CD4-positive, alpha-beta T cell treated with Interleukin-4 for 1 hour (primary cell): ENCODE measurements at places on chromosomes 12 and 14.
A peak's percentile ranks its signal among the peaks of the same experiment; 100 is the strongest.

DNA sequence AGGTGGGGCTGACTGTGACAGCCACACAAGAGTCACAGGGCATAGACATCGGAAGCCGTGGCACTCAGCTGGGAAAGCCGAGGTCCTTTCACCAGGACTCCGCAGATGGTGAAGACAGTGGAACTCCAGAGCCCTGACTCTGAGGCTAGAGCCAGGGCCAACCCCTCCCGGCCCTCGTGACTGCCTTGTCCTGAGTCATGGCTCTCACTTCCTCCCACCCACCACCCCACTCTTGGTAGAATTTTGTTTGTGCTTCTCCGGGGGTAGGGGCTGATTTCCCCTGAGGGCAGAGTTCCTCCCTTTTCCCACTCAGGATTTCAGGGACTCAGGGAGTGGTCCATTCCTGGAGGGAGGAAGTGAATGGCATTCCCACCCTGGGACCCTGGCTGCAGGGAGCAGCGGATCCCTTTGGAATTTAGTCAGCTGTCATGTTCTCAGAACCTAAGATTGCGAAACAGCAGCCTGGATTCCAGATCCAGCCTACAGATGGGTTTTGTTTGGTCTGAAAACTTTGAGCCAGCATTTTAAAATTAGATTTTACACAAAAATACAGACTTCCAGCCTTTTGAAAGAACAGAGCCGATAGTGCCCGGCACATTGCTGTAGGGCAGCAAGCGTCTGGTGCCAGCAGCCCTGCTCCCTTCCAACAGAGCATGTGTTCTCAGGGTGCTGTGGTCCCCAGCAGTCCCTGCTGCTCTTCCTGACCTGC, 50.7 kb downstream of the TPCN1 start:
- DNase-seq, result no peak

DNA sequence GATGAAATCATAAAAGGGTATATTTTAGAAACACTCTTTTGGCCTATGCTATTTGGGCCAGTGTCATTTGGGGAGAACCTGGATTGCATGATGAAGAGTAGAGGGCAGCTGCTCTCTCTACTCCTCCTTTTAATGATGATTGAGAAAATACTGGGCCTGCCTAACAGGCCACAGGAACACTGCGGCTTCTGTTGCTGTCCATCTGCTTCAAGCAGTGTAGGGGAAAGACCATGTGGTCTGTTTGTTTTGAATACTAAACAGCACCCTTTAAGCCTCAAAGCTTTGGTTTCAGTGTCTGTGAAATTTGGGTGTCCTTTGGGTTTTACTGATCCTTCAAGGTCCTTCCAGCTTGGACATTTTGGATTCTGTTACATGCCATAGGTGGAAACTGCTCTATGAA, 78.0 kb downstream of the TTC6 start:
- DNase-seq, result no peak

DNA sequence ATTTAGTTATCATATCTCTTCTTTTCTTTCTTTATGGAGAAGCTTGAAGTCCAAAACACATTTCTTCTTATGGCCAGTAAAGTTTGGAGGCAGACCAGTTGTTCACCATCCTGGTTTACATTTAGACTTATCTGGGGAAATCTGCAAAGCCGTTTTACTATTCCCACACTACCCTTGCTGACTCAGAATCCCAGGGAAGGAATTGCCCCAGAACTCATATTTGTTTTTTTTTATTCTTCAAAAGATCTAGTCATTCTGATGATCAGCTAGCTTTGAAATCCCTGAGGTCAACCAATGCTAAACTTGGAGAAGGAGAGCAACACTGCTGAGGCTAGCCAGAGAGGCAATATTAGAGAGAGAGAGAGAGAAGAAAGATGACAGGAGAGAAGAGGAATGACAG, 12.3 kb upstream of the LMO3 start:
- no peak for DNase-seq

DNA sequence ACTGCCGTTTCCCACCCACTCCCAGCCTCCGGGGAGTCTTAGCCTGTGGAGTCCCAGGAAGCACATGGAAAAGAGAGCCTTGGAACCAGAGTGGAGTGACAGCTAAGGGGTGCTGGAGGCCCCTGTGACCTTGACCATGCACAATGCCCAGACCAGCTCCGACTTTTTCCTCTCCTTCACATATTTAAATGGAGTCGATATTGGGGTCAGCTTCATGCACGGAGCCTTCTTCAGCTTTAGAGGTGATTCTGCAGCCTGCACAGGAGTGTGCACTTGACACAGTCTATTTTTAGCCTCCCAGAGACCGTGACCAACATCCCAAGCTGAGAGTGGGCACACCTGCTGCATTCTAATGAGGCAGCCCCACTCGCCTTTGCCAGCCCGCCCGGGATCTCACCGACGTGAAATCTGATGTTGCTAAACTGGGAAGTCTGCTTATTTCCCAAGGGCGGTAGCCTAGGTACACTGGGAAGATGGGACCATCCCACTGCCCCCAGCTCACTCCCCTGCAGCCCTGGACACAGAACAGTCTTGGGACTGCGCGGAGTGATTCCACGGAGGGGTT, 47.5 kb downstream of the PRMT8 start:
- DNase-seq, result no peak

GRCh38 chr12:122473543-122474323, 27.0 kb downstream of the ZCCHC8 start:
- DNase-seq, result no peak

GRCh38 chr14:31937730-31938346, 139.3 kb upstream of the ARHGAP5 start:
- DNase-seq, result peak; percentile 38

DNA sequence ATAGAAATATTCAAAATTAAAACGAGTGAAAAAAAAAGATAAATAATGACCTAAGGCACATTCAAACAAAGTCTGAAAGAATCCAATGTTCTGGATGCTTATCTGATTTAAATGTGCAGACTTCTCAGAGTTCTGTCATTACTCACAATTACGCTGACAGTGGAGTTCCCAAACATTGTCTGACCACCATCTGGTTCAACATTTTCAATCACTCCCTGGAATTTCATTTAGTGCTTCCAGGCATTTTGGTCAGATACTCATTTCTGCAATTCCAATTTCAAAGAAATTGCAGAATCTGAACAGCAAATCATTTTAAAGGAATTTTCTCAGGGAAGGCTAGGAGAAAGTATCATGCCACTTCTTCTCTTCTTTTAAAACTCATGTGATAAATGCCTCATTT, 398.2 kb upstream of the PDE3A start:
- DNase-seq, result no peak

DNA sequence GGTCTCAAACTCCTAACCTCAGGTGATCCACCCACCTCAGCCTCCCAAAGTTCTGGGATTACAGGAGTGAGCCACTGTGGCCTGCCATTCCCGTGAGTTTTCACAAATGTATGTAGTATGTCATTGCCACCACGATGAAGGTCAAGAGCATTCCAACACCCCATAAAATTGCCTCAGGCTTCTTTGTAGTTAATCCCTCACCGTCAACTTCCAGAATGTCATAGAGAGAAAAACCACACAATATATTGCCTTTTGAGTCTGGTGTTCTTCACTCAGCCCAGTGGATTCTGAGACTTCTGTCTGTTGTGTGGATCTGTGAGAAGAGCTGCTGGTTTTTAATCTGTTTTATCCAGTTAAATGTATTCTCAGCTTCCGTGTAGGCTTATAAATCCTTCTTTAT, 12.6 kb upstream of the CFAP251 start:
- DNase-seq, result no peak

GRCh38 chr12:109069307-109070271, 17.2 kb downstream of the USP30 start:
- no peak for DNase-seq

DNA sequence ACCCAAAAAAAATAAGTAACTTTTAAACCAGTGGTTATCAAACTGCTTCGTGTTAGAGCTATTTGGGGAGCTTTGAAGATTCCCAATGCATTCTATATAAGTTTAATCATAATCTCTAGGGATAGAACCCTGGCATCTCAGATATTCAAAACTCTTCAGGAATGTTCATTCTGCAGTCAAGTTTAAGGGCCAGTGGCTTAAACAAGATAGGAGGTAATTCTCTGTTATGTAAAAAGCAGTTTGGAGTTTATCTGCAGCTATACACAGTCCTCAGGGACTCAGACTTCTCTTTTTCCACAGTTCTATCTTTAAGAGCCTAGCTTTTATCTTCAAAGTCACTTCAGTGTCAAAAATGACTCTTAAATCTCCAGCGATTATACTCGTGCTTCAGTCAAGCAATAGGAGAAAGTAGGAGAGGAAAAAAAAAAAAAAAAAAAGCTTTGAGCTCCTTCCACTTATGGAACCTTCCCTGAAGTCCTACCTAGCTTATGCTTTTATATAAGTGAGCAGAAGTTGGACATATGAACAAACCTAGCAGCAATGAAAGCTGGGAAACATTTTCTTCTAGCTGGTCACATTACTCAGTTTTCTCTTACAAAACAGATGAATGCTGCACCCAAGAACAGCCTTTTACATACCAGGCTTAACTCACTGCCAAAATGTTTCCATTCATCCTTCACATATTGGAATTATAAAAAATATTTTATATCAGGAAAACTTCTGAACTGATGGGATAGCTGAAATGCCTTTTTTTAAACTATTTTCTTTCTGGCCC, 302.8 kb downstream of the FSCB start:
- DNase-seq, result no peak

GRCh38 chr12:60148831-60149230, 553.0 kb downstream of the SLC16A7 start:
- no peak for DNase-seq

DNA sequence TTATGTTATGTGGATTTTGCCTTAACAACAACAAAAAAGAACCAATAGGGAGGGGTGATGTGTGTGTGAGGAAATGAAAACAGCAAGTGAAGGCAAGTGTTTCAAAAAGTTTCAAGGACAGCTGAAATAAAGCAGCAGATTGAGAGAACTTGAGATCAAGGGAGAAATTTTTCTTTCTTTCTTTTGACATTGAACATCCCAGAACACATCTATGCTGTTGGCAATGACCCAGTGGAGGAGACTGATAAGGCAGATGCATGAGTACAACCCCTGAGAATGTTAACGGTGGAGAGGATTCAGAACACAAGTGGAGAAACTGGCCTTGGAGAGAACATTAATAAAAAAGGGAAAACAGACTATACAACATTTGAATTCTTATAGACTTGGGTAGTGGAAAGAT, 2.9 kb downstream of the LLPH start:
- DNase-seq, result no peak

DNA sequence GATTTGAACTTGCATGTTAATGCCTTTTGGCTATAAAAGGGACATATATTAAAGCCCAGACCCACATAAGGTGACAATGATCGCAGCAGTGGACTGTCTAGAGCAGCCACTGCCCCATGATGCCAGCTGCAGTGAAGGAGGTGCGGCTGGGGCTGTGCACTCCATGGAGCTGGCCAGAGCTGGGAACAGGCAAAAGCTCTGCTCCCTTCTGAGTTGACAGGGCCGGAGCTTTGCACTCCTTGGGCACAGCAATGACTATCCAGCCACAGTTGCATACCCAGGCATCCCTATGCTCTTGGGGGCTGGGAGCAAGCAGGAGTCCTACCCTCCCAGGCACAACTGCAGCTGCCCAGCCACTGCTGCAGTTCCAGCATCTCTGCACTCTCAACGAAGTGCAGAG, 50.2 kb downstream of the EGLN3 start:
- no peak for DNase-seq

DNA sequence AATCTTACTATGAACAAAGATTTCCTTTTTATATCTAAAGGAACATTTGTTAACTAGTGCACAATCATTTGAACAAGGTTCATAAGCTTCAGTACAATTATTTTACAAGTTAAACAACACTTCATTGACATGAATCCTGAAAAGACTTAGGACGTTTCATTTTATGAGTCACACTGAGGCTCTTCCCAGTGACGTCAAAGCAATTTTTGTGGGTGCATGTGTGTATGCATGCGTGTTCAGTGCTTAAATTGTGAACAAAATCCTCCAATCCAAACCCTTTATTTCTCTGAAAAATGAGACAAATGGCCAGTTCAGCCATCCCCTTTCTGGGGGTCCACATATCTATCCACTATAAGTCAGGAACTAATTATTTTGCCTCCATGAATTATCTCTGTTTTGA, 2.9 kb downstream of the LMNTD1 start:
- no peak for DNase-seq

GRCh38 chr14:77124345-77125280, 17.0 kb downstream of the ZDHHC22 start:
- peak; percentile 59 for DNase-seq

GRCh38 chr12:75865315-75865714, 166.3 kb downstream of the PHLDA1 start:
- no peak for DNase-seq

DNA sequence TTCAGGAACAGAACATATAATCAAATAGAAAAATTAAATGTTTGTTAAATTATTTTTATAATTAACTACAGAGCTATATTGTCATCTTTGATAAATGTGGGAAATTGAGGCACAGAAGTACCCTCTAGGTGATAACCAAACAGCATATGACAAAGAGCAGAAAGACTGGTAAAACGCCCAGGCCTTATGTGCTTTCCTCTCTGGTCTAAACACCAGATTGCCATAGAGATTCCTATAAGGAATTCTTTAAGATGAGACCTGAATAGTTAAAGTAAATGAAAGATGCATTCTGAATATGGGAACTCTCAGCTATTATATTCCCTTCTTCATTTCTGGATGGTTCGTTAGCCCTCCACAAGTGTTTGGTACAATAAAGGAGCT, 140.0 kb upstream of the SOX5 start:
- no peak for DNase-seq

DNA sequence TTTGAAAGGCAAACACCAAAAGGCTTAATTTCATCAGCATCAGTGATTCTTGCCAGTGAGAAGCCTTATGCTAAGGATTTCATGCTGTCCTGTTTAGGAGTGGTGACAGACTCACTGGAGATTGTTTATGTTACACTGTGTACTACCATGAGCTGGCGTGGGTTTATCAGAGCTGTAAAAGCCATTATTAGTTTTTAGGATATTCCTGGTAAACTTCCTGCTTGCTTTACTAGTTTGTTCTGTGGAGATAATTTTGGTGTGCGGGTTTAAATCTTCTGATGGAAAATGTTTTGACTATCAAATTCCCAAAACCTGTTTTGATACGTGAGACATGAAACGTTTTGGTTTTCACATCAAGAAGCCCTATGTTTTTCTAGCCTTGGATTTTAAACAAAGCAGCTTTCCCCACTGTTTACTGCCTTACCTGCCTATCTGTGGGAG, 15.2 kb downstream of the PPFIBP1 start:
- no peak for DNase-seq

- DNase-seq, result no peak
These were observed 37.5 kb upstream of the SINHCAF start for GRCh38 chr12:31363416-31363809.

DNA sequence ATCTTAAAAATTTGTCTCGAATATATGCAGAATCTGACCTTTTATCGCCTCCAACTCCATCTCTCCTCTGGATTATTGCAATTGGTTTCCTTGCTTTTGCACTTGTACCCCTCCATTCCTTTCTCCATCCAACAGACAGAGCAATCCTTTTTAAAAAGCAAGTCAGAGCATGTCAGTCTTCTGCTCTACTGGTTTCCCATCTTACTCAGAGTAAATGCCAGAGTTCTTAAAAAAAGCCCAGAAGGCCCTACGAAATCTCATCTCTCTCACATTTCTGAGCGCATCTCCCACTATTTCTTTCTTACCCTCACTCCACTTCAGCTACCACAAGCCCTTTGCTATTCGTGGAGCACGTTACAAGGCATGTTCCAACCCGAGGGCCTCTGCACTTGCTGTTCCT, 236.9 kb upstream of the DDHD1 start:
- DNase-seq, result no peak
